ENCODE measurements at places on chromosomes 3 and 15.

GRCh38 chr3:168025076-168025475, 70.6 kb downstream of the GOLIM4 start:
- no peak for DNase-seq

GRCh38 chr3:122004107-122004506, 17.9 kb downstream of the ILDR1 start:
- DNase-seq = no peak

GRCh38 chr15:82298520-82298919, 35.9 kb downstream of the SAXO2 start:
- peak; percentile 55 for DNase-seq

DNA sequence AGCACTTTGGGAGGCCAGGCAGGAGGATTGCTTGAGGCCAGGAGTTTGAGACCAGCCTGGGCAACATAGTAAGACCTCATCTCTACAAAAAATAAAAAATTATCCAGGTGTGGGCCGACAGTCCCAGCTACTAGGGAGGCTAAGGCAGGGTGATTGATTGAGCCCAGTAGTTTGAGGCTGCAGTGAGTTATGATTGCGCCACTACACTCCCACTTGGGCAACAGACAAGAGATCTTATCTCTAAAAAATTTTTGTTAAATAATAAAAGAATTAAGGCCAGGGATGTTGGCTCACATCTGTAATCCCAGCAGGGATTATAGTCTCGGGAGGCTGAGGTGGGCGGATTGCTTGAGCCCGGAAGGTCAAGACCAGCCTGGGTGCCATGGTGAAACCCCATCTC, 25.8 kb upstream of the NFKBIZ start:
- no peak for DNase-seq

- no peak for DNase-seq
These were observed 158.2 kb upstream of the ANKRD28 start for GRCh38 chr3:15955968-15956367.

DNA sequence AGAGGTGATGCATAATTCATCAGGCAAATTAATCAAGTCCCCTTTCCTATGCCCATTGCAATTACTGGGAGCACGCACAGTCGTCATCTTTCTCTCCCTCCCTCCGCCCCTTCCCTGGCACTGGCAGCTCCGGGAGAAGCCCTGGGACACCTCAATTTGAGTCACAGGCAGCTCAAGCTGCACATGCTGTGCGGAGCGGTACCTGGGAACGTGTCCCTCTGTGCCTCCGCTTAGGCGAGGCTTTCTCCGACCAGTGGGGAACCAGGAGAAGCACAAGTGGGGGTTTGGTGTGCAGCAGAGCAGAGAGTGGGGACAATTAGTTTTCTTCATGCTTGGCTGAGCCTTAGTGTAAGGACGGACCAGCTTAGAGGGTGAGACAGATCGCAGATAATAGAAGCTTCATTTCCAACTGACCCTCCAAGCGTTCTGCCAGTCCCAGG, 88.3 kb downstream of the SOX14 start:
- no peak for DNase-seq

GRCh38 chr15:76190751-76191538, 120.3 kb downstream of the ETFA start:
- peak; percentile 82 for DNase-seq

DNA sequence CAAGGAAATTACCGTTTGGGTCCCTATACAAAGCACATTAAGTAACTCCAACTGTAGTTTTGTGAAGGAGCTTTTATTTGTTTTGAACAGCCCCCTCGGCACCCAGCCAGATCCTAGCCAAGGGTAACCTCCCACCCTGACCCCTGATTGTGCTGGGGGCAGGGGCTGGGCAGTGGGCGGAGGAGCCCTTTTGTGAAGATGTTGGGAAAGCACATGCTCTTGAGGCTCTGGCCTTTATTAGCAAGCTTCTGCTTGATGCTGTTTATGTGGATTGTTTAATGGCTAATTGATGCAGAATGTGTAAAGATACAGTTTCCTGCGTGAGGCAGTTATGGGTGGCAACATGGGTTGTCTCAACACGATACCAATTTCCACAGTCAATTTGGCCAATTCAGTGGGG, 136.5 kb downstream of the MAP2K5 start:
- DNase-seq = no peak

DNA sequence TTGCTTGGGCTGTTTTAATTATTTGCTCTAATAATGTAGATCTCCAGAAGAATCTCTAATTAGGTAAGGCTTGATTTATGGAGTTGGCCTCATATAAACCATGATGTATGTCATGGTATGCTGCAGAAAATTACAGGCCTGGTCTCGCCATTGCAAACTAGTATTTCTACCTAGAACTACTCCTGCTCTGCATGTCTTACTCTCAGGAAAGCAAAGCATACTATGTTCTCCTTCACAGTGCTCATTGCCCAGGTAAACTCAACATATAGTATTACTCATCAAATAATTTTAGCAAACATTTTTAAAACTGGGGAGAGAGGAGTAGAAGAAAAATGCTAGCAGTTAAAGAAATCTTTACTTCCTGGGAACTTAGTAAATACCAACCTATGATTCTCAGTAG, 90.7 kb downstream of the FILIP1L start:
- DNase-seq = no peak

DNA sequence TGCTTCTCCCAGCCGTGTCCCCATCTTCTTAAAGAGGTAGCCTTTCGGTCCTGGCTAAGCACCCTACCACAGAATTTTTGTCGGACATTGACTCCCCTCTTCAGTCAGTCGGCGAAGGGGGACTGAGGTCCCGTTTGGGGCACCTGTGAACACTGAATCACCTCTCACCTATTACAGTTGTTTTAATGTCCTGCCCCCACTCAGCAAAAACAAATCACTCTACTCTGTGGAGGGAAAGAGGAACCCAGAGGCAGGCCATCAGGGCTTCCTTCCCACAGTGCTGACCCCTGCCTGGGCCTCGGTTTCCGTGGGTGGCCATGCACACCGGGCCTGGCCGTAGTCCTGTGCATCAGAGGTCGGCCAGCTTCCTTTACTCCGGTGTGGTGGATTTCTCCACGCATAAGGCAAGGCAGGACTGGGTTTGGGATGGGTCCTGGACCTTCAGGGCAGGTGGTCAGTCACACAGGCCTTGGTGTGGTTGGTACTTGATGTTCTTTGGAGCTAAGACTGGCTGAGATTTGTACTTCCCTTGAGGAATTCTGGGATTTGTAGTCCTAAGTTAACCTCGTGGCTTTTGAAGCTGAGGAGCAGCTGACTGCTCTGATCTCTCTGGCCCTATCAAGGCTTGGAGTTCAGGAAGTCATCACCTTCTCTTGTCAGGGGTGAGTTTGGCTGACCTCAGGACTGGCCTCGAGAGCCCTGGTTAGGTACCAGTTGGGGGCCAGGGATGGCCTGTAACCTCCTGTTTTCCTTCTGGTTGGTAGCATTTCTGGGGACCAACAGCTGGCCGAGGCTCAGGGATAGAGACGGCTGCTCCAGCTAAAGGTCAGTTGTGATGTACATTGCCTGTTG, 627 bp upstream of the FAM131A start:
- DNase-seq = no peak

- no peak for DNase-seq
These were observed 8.0 kb upstream of the ACAP2 start for GRCh38 chr3:195450731-195451229.

DNA sequence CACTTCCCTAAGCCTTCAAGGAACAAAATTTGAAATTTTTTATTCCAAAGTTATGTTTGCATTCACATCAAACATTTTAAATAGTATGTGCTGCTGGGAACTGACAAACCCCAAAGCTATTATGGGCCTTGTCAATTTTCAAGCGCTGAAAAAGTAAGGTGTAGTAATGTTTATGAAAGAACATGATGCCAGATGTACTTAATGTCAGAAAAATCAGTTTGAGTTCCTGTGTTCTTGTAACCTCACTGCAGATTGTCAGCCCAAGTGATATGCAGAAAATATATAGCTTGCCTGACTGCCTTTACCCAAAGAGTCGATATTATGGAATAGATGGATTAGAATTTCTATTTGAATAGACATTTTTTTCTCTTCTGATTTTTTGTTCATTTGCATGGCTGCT, 20.8 kb upstream of the DIPK2A start:
- DNase-seq = no peak

GRCh38 chr15:78321786-78322185, 18.4 kb upstream of the CRABP1 start:
- no peak for DNase-seq

GRCh38 chr15:55222588-55222987, 25.8 kb upstream of the RSL24D1 start:
- no peak for DNase-seq

- DNase-seq = peak; percentile 38
These were observed 130.2 kb downstream of the CHSY1 start for GRCh38 chr15:101121511-101122090.

GRCh38 chr3:193348686-193349085, 29.9 kb downstream of the ATP13A5 start:
- no peak for DNase-seq

GRCh38 chr3:188266562-188267274, 112.8 kb downstream of the LPP start:
- DNase-seq = no peak

DNA sequence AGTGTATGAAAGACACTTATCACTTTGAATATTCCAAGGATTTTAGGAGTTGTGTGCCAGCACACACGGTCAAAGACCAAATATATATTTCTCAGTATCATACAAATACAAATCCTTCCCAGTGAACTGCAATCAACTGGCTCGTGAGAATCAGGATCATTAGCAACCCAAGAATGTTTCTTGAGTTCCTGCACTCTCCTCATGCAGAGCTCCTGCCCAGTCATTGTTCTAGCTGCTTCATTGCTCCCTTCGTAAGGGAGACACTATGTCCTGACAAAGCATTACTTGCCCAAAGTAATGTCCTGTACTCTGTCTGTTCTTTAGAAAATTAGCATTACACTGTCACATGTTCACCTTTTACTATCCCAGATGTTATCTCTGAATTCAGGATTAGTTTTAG, 92.0 kb upstream of the SLC4A7 start:
- DNase-seq = no peak

DNA sequence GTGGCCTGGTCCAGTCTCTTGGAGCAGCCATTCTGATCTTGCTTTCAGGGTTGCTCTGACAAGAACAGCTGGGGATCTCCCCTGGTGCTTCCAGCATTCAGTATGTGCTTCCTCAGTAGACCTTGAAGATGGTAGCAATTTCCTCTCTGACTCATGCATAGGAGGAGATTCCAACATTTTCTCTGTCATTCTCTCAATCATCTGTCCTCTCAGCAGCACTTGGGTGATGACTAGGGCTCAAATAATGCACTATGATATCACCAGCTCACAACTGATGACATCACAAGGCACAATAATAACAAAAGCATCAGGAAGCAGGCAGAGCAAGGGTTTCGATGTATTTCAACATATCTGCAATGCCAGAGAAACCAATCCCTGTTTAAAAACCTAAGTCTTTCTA, 52.7 kb downstream of the NFKBIZ start:
- peak; percentile 13 for DNase-seq

Data from activated CD4-positive, alpha-beta T cell treated with anti-CD3 and anti-CD28 coated beads, Interleukin-2, amount 50 U/mL, for 48 hours (primary cell).